ENCODE measurements at places on chromosomes 5 and 9.

DNA sequence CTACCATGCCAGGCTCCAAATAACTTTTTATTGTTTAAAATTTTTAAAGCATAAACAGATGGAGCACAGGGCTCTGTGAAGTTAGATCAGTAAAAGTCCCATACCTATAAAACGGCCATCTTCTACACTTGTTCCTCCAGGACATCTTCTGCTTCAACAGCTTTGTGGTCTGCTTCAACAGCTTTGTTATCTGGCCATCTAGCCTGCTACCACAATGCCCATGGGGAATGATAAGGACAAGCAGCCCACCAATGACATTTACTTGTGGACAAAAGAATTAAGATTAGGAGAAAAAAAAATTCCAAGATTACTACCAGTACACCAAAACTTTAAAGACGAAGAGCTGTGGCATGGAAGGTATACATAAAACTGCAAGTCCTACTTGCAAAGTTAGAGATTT, 2.2 kb upstream of the VPS13A start:
- no peak for DNase-seq

DNA sequence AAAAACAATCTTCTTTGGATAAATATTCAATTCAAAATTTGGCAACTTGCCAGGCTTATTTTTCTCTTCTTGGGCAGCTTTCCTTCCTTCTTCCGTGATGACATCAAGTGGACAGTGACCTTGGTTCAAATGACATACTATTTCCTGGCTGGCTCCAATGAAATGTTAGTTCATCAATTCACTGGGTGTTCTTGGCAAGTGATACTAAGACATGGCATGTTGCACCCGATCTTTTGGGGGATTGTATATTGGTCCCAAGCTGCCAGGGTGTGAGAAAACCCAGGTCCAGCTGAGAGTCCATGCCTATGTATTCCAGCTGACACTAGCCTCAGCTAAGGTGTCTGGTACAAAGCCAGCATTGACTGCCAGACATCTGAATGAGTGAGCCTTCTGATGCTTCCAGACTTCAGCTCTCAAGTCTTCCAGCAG, 252.9 kb downstream of the MAT2B start:
- DNase-seq = no peak

DNA sequence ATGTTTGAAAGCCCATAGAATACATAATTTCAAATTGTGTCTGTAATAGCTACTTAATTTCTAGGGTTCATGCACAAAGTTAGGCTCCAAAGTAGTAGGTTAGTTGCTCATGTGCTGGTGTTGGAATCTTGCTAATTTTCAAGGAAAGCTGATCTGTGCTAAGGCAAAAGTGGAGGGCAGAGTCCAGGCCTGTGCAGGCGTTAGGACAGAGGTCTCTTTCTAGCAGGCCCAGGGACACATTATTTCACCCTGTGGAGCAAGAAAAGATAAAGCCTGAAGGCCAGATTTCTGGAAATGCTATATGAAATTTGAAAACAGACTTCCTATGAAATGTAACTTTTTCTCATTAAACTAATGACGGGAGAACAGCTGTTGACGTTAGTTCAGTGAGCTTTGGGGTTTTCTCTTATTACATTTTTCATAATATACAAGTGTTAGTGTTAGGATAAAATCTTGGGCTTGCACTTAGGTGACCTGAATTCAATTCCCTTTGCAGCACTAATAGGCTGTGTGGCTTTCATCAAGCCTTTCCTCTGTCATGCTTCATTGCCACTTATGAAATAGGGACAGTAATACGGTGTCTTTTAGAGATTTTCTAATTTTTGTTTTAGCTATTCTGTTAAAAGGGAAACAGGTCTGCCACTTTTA, 196.7 kb upstream of the HAPLN1 start:
- no peak for DNase-seq

DNA sequence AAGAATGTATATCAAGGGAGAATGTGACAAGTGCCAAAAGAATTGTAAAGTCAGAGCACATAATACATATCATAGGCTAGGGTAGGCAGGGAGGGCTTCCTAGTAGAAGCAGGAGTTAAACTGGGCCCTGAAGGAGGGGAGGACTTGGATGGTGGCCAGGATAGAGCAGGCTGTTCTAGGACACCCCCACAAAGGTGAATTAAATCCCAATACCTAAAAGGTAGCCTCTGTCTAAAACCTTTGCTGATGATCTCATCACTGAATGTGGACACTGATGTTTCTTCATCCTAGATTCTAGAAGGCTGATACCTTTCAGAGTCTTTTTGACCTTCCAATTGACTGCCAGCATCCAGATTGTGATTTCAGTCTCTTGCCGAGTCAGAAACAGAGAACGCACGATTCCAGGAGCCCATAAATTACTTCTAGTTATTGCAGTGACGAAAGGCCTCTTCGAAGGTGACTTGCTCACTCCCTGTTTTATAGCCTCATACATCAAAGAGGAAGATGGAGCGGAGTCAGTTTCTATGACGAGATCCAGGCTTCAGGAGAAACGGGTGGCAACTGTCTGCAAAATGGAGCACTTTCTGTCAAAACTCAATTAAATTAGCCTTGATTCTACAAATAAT, 43.2 kb downstream of the KIF4B start:
- DNase-seq = no peak

DNA sequence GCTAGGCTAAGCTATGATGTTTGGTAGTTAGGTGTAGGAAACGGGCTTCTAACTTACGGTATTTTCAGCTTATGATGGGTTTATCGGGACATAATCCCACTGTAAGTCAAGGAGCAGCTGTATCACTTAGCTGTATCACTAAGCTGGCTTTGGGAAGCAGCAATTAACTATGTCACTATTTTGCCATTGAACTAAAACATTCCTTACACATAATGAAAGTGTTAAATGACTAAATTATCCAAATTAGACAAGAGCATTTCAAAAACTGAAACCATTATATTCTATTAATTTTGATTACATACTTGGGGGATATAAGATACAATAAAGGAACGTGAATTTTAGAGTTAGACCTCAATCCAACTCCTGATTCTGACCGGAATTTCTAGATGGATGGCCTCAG, 188.3 kb downstream of the AGTPBP1 start:
- DNase-seq = no peak

GRCh38 chr5:124847907-124848306, 101.5 kb upstream of the ZNF608 start:
- DNase-seq = no peak

DNA sequence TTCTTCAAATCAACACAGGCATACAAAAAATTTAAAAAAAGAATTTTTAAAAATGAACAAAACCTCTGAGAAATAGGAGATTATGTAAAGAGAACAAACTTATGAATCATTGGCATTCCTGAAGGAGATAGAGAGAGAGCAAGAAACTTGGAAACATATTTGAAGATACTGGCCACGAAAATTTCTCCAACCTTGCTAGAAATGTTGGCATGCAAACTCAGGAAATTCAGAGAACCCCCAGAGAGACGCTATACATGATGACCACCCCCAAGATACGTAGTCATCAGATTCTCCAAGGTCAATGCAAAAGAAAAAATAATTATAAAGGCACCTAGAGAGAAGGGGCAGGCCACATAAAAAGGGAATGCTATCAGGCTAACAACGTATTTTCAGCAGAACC, 472.5 kb downstream of the MTRR start:
- no peak for DNase-seq

DNA sequence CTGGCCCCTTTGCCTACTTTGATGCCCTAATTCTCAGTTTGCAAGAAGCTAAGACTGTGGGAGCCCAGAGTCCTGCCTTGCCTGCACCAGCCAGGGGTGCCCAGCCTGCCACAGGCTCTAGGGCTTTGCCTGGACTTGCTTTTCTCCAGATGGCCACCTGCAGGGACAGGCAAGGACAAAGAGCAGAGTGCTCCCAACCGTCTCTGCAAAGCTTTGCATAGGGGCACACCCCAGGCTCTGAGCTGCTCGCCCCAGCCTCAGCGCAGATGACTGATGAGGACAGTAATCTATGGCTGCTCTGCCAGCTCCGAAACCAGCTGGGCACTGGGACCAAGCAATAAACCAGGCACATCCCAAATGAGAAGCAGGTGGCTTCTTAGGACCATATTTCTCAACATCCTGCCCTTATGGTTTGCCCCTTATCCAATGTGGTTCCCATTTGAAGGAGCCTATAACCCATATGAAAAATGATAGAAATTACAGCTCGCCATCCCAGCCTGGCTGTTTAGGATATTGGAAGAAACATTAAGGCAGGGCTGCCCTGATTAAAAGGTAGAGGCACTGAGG, 25.4 kb upstream of the TCF7 start:
- DNase-seq = no peak

DNA sequence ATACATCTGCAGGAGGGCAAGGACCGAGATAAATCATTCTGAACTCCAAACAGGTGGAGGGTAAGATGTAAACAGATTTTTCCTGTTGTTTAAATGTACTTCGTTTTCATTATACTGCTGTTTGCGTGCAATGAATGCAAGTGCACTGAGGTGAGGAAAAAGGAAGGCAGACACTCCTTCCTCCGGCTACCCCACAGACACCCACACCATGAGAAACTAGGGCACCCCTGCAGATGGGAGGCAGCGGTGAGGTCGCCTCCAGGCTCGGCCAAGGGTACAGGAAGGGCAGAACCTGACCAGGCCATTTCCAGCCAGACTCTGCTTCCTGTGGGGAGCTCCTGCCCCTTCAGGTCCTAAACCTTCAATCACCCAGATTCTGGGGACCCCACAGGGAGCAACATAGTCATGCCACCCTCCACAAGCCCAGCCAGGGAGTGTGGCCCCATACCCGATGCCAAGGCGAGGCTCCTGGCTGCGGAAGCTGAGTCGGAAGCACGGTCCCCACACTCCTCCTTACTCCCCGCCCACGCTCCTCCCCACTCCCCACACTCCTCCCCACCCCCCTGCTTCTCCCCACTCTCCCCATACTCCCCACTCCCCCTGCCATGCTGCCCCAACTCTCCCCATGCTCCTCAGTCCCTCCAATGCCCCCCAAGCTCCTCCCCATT, 37.1 kb downstream of the VAV2 start:
- DNase-seq = no peak

DNA sequence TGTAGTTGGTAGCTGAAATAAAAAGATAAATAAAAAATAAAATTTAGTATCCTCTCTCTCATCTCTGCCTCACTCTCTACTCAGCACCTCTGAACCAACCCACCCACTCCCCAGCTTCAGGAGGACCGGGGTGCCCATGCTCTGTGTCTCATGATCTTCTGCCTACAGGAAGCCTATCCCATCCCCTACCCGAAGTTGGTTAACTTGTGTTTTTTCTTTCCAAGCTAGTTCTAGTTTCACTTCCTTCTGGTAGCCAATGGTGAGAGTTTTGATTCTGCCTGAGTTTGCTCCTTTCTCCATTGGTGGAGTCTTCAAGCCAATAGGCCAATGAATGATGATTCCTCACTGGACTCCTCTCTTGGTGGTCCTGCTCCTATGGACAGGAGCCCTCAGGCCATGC, 32.1 kb downstream of the SNX24 start:
- DNase-seq = no peak

DNA sequence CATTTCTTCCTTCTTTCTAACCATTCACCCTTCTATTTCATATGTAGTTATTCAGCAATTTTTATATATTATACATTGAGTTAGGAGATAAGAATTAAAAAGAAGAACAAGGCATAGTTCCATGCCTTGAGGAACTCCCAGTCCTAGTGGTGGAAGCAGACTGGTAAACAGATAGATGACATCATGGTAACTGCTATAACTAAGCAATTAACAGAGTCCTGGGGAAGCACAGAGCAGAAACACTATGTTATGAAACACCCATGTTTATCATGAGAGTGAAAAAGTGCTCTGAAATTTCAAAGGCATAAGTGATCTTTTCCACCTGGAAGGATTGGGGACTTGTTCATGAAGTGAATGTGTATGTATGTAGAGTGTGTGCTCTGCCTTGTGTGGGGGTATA, 14.6 kb downstream of the PAPPA start:
- DNase-seq = no peak

- DNase-seq = no peak
Measured at GRCh38 chr9:126671381-126671831, 57.7 kb downstream of the LMX1B start.

- no peak for DNase-seq
Measured at GRCh38 chr5:35878079-35878478, 21.4 kb downstream of the IL7R start.

DNA sequence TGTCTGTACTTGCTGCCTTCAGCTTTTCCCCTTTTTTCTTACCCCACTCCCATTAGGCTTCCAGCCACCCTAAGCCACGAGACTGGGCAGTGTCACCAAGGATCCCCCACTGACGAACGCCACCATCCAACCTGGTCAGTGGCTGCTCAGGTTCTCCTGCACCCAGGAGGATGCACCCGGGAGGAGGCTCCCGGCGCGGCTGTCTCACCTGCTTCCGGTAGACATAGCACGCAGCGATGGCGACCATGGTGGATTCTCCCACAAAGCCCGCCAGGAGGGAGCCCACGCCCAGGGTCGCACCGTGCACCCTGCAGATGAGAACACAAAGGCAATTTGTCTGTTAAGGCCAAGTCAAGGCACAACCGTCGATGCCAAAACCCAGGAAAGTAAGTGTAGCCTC, 48.1 kb downstream of the OTULIN start:
- DNase-seq = no peak

- DNase-seq = no peak
Measured at GRCh38 chr9:35422346-35422745, 67.6 kb upstream of the RUSC2 start.

GRCh38 chr5:168879929-168880328, 300.8 kb upstream of the PANK3 start:
- DNase-seq = no peak

- DNase-seq = no peak
Measured at GRCh38 chr5:88792144-88792840, 90.7 kb downstream of the MEF2C start.

DNA sequence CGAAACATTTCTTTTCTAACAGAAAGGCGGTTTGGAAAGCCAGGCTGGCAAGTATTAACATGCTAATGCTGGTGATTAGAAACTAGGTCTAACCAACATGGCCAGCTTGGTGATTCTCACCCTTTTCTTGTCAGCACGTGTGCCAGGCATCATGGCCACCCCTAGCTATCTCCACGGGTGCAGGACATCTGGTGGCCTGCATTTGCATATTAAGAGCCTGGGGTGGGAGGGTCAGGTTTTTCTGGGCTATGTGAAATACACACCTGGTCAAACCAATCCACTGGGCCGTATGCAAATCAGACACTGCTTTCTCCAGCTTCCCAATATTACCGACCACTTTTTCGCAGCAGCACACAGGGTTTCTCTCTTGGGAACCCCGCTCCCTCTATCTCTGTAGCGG, 612.1 kb downstream of the PTPRD start:
- no peak for DNase-seq

- no peak for DNase-seq
Measured at GRCh38 chr5:112418659-112419163, 366 bp downstream of the EPB41L4A start.

DNA sequence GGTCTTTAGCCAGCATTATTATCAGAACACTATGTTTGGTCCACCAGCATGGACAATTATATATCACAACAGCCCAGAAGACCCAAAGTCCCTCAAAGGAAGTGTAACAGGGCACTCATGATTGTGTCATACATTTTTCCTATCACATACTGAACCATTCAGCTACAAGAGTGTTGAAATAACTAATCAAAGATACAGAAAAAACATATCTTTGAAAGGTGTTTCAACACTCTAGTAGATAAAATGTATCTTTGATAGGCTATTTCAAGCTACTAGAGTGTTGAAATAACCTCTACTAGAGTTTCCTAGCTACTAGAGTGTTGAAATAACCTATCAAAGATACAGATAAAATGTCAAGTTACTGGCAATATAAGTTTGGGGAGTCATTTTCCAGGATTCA, 545.0 kb downstream of the PRR16 start:
- DNase-seq = no peak

Measured in HFF-Myc (cell line).